Activated CD4-positive, alpha-beta T cell treated with anti-CD3 and anti-CD28 coated beads for 24 hours (primary cell): ENCODE measurements at places on chromosomes 6 and 20.

DNA sequence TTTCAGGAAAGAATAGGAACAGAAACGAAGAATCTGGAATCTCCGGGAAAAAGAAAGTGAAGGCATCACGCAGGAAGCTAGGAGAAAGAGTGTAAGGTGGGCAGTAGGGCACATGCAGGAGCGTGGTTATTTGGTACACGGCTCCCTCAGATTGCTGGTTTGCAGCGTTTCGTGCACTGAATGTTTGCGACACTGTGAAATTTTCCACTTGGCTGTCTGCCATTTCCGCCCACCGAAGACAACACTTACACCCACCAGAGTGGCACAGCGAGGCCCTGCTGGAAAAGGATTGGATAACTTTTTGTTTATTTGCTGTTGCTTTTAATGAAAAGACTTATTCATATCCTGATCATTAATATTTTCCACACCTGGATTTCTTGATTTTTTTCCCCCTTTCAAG is 248.3 kb downstream of the GMPR start:
- DNase-seq, result peak; percentile 18

- peak; percentile 59 for DNase-seq
Observed at GRCh38 chr6:137927777-137928218, 60.7 kb downstream of the TNFAIP3 start.

DNA sequence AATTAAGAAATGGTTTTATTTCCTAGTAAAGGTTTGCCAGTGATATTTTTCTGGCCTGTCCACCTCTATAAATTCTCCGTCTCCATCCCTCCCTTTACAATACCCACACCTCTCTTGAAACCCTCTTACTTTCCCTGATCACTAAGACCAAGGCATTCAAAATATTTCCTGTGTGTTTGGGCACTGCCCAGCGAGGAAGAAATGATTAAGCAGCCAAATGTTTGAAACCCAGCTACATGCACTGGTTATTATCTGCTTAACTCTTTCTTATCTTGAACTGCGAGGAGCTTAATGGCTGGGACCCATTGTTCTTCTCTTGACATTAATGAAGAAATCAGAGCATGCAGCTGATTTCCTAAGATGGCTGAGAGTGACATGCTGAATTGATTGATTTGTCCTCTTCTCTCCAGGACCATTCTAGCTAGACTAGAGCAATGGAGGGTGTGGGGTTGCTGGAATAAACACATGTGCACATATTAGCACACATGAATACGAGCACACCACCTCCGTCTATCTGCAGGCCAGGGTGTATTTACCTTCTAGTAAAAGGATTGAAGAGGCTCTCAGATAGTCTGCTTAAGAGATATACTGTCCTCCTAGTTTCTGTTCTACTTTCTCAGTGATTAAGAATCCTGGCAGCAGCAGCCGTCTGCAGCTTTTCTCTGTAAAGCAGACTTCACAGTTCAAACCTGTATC is 46.1 kb upstream of the PRDM1 start:
- DNase-seq, result no peak

- no peak for DNase-seq
Observed at GRCh38 chr6:34729631-34730470, 27.5 kb upstream of the SNRPC start.

GRCh38 chr20:41969656-41970055 is 351.5 kb upstream of the CHD6 start:
- no peak for DNase-seq

DNA sequence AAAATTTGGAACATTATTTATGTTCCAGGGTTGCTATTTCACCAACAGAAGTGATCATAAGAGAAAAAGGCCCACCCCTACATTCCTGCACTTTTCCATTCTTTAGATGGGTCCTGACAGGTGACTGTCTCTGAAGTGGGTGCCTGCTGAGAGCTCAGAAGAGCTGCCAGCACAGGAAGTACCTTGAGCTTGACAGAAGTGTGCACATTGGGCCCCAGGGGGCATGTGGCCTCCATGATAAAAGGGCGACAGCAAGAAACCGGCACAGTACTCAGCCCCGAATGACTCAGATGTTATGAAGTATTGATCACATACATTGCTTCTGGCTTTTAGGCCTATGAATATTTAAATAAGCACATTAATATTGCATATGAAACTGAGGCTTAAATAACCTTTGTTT is 150.4 kb downstream of the PCSK2 start:
- DNase-seq, result no peak

- no peak for DNase-seq
Observed at GRCh38 chr6:33017694-33018353, 8.4 kb upstream of the HLA-DOA start.

DNA sequence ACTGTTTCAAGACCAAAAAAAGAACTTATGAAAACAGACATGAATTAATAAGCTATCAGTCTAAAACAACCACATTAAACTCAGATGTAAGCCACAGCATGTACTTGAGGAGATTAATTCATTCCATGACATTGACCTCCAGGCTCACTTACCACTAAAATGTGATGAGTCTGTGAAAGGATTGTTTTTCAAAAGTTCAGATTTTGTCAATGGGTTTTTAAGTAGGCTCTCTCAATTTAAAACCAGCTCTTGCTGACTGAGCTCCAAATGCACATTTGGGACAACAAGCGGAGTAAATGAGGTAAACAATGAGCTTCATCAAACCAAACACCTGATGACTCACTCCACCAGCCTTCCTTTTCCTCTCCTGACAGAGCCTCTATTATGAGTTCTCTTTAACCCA is 197.0 kb downstream of the SIM1 start:
- no peak for DNase-seq
